Cortex of kidney (tissue), 1 donor: ENCODE measurements at places on chromosomes 7 and 10.

DNA sequence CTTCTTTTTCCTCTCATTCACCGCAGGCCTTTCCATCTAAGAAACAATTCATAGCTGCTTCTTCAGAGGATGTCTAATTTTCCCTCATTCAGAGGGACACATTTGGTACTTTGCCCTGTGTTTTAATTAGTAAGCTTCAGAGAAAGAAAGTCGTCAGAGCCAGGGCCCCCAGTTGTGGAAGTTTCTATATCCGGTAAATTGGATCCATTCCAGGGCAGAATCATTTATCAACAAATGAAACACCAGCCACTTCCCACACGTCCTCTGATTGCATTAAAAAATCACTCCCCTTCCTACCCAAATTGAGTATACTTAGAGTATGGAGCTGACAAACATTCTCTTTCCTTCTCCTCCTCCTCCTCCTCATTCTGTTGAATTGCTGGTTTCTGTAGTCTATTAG is 205.8 kb upstream of the HDAC9 start:
- no peak for DNase-seq

GRCh38 chr10:114631666-114632417 is 26.2 kb downstream of the ABLIM1 start:
- no peak for DNase-seq

DNA sequence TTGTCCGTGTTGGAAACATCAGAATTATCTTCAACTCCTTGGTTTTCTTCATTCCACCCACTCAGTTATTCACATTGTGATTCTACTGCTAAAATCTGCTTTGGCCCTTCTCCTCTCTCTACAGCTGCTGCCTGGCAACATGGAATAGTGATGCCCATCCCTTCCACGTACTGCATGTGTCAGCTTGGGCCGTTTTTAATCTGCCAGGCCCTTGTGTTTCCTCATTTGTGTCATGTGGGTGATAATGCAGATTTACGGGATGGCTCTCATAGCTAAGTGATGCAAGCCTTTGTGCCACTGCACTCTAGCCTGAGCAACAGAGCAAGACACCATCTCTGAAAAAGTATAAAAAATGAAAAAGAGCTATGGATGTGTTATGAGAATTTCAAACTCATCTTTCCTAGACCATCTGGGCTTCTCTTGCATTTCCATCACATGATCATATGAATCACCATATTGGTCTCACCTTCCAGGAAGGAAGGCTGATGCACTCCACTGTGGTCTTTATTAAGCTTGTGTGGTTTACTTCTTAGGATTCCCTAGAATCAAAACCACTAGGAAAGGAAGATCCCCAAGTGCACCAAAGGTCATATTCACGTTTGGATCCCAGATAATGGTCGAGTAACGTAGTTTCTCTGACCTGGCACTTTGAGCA is 20.6 kb upstream of the CELF2 start:
- DNase-seq: no peak

GRCh38 chr10:22641743-22642142 is 72.6 kb downstream of the PIP4K2A start:
- no peak for DNase-seq

DNA sequence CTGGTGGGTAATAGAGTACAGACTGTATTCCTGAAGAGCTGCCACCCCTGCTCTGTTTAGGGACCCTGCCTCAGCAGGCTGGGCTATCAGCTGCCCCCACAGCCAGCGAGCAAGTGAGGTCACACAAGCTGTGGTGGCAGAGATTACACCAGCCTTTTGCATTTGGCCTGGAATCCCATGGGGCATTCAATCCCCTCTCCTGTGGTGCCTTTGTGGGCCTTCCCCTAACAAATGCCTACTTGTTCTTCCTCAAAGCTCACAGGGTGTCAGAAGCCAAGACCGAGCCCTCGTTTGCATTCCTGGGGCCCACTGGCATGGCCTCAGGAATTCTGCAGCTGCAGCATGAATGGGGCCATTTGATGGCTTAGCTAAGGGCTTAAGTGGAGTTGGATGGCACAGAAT is 212.7 kb upstream of the PHYHIPL start:
- DNase-seq: no peak

- DNase-seq: no peak
Measured at GRCh38 chr10:84567133-84567532, 238.7 kb downstream of the CCSER2 start.

DNA sequence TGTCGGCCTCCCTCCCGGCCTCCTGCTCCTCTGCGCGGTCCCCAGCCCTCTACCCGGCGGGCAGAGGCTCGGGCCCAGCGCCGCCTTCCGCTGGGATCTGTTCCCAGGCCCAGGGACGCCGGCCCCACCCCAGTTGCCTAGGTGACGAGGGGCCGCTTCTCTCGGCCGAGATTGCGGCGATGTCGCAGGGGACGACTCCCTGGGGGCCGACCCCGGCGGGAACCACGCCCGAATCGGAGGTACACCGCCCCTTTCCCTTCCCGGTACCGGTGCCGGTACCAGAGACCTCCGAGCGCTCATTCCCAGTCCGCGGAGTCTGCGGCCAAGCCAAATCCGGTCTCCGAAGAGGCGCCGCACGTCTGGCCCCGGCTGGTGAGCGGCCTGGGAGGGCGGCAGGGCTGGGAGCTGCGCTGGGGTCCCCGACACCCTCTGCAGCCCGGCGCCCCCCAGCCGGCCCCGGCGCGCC is at the start of gene CABCOCO1:
Gene CABCOCO1, plus strand, starts transcription at position 136 of the 466 bp plus-strand sequence. Its CDS starts 44 bp downstream, at position 180.
- no peak for DNase-seq

GRCh38 chr7:87575521-87575920 is 25.2 kb downstream of the ABCB1 start:
- no peak for DNase-seq

- DNase-seq: peak; percentile 8
Measured at GRCh38 chr7:128167042-128167701, 73.9 kb upstream of the LEP start.

- DNase-seq: no peak
Measured at GRCh38 chr10:70578371-70578947, 24.1 kb downstream of the PRF1 start.

- DNase-seq: no peak
Measured at GRCh38 chr10:123320091-123320490, 165.9 kb downstream of the BUB3 start.

GRCh38 chr10:13977861-13978532 is 352.7 kb downstream of the FRMD4A start:
- DNase-seq: no peak

GRCh38 chr10:116766837-116767634 is 24.7 kb upstream of the HSPA12A start:
- DNase-seq: no peak

GRCh38 chr7:2471022-2471329 is 5.2 kb downstream of the GRIFIN start:
- DNase-seq: no peak

DNA sequence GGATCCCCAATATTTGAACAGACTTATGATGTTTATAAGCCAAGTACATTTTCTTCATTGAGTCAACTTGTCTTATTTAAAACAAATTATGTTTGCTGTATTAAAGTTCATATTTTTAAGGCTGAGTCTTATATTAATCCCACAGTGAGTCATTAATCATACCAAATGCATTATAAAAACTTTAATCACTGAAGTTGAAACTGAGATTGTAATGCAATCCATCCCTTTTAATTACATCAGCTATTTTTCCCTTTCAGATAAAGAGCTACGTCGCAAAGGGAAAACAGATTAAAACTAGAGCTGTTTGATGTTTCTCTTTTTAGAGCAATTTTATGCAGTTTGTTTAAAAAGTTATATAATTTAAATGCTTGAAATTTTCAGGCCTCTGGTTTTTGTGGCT is 183.0 kb downstream of the ARID5B start:
- DNase-seq: no peak
